Keratinocyte (primary cell): ENCODE measurements at places on chromosomes 12 and 14. TPM values are rescaled to one million over a fixed set of nuclear protein-coding genes. Genes with fewer than 3 reads are reported as not detected.

A2ML1 gene
- 81.1 to 240 TPM (median 98.7 TPM) in 3 replicates for polyA plus RNA-seq

- no peak for DNase-seq
Observed at GRCh38 chr14:80364274-80364673, 153.0 kb upstream of the DIO2 start.

GRCh38 chr14:49687942-49688700 is at the start of gene POLE2:
TSS of gene POLE2 (minus strand) at chr14:49688214. CDS start at chr14:49688203, 11 bp downstream.
- DNase-seq, result no peak

GRCh38 chr12:59886131-59886733 is 290.4 kb downstream of the SLC16A7 start:
- DNase-seq, result no peak

KRT72 gene
- not detected in 3 replicates for polyA plus RNA-seq

DNA sequence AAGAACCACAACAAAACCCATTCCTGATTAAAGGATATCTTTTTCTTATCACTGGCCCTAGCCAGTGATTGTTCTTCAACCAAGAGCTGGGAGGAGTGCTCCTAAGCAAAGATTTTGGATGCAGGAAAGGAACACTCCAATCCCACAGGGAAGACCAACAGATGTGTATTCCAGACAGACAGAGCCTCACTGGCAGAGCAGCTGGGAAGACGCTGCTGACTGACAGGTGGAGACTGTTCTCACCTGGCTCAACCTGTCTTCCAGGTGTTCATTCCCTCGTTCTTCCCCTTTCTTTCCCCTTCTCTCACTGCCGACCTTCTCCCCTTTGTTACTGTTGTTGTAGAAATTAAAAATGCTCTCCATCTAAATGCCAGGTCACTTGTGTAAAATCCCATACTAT is 89.7 kb upstream of the CCDC198 start:
- DNase-seq, result no peak

GRCh38 chr14:56524971-56525677 is 54.5 kb upstream of the TMEM260 start:
- no peak for DNase-seq

DNA sequence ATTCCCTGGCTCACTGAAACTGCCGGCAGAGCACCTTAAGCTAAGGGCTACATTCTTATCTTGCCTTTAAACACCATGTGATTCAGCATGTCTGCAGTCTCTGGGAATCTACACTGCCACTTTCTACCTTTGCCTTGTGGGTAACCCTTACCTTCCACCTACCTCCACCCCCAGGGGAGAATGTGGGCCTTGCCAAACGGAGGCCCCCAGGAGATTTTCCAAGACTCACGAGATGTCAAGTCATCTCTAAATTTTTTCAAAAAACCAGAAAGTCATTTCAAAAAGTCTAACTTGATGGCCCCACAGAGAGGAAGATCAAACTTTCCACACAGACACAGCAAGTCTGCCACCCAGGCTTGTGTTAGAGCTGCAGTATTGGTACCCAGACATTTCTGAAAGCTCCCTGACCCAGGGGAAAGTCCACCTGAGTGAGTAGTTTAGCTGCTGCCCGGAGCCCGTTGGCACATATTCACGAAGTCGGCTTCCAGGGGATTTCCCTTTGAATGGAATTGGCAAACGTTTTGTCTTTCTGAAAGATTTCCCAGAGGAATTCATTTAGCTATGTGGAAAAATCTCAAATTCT is 4.7 kb upstream of the PSMA6 start:
- DNase-seq, result no peak

- no peak for DNase-seq
Observed at GRCh38 chr12:40726366-40726765, 34.1 kb downstream of the CNTN1 start.

CMA1 gene
- not detected in 3 replicates for polyA plus RNA-seq

DNA sequence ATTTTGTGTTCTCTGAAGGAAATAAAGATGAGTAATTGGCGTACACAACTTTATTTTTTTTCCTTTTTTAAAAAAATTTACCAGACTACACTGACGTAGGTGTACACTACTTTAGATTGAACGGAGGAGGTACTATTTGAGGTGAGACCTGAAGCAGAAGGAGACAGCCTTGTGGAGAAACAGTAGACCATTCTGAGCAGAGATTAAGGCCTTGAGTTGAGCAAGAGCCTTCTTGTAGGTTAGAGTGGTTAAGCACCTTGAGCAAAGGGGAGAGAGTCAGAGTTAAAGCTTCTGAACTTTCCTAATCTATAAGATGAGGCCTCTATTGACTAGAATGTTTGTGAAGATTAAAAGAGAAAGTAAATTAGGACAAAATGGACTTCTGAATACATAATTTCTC is 2.5 kb downstream of the LEMD3 start:
- no peak for DNase-seq

TRHDE gene
- 0.12 to 0.21 TPM (median 0.17 TPM) in 3 replicates for polyA plus RNA-seq

GRCh38 chr14:89625244-89625713 is 208.2 kb upstream of the FOXN3 start:
- DNase-seq, result no peak

DNA sequence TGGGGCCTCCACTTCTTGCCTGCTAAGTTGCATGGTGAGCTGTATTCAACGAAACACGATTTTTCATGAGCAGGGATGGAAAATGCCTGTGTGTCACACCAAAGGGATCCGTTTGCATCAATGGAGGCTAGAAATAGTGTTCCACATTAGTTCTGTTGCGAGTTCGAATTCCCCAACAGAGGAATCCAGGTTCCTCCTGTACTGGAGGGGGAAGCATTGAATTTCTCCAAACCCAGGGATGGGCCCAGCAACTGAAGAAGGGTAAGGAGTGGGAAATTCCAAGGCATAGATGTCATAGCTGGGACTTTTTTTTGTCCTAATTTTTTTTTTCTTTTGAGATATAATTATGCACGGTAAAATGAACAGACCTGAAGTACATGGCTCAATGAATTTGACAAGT is 336.2 kb downstream of the DPF3 start:
- no peak for DNase-seq

- no peak for DNase-seq
Observed at GRCh38 chr12:118537481-118537917, 161.1 kb downstream of the SUDS3 start.

- no peak for DNase-seq
Observed at GRCh38 chr14:76375484-76375883, 453 bp upstream of the ESRRB start.

- DNase-seq, result no peak
Observed at GRCh38 chr12:29528161-29528560, 30.7 kb upstream of the OVCH1 start.

- no peak for DNase-seq
Observed at GRCh38 chr14:22982477-22983245, at the start of gene AJUBA. TSS of gene AJUBA (minus strand) at chr14:22982551. CDS start at chr14:22982266, 285 bp downstream.

GRCh38 chr12:15754233-15754632 is 35.0 kb downstream of the EPS8 start:
- DNase-seq, result no peak

FSCB gene
- polyA plus RNA-seq, result not detected in 3 replicates

- no peak for DNase-seq
Observed at GRCh38 chr12:40208707-40209446, 15.9 kb upstream of the LRRK2 start.
